ENCODE measurements at places on chromosomes 5 and 9.

- DNase-seq, result peak; percentile 80
Measured at GRCh38 chr5:56327809-56328208, 94.7 kb upstream of the ANKRD55 start.

DNA sequence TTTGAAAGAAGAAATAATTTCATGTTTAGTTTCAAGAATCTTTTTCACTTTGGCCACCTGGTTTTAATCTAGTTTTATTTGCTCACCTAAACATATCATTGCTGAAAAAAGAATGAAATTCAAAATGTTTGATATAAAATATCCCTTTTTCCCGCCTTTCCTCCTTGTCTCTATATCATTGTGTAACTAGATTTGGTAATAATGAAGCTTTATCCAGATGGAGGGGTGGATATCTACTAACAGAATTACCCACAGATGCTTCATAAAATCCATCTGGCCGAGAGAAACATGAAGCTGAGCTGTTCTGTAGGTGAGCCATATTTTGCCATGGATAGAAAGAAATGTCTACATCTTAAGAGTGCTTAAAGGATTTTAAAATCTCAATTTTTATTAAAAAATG is 214.7 kb downstream of the ICE1 start:
- DNase-seq, result no peak

DNA sequence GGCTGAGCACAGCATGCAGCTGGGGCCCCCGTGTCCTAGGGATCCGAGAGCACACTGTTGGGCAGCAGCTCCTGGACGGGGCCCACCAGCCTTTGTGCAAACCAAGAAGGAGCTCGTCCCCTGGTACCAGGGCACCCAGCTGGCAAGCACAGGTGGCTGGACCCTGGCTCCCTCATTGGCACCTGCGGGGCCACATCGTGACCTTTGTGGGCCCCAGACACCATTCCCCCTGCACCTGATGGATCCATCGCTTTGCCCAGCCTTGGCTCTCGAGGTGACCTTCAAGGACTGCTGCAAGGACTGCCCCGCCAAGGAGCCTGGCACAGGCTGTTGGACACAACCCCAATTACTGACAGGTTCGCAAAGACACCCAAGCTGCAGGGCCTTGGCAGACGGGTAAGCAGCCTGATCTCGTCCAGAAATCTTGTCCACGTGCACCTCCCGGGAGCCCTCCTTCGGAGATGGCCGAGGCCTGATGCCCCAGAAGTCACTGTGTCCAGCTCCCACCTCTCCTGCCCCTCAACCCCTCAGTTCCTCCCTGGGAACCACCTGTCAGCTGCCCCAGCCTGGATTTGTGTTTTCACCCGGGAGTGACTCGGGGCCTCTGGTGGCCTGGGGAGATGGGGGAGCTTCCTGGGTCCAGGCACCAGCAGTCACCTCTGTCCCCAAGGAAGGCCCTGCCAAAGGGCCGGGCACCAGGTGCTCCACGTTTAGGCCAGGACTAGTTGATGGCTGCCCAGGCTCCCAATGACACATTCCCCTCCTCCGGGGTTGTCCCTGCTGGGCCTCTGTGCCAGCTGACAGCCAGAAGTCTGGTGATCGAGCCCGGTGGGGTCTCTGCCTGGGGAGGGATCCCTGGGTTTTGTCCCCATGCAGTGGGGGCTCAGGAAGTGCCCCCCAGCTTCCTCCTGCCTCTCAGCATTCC is 137.1 kb upstream of the PPP1R26 start:
- no peak for DNase-seq

DNA sequence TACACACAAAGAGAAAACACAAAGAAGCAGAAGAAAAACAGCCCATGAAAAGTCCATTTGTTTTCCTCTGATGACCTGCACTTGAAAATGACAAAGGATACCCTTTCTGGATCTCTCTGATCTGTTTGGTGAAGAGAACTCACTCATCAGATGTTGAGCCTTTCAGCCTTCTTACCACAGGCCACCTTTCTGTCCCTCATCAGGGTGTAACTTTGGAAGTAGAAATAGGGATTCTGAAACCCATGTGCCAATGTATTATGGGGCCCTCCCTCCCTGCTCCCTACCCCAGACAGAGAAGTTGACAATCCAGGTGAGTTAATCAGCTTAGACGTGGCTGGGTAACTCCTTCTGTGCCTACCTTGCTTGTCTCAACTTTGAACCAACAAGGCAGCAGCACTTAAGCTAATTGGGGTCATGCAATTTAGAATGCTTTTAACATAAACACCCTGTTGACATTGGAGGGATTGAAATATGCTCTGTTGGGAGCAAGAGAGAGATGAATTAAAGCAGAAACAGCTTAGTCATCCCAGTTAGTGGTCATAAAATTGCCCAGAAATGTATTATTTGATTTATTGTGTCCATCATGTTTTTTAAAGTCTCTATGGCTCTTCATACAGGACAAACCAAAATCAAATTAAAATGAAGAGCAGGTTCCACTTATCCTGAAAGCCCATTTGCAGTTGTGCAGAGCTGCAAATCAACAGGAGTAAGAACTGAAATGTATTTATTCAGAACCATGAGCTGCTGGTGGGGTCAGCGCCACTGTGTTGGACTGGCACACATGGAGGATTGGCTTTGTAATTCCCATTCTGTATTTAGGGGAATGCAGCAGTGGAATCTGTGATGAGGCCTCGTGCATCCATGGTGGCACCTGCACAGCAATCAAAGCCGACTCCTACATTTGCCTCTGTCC is 132.0 kb downstream of the LIFR start:
- DNase-seq, result no peak

DNA sequence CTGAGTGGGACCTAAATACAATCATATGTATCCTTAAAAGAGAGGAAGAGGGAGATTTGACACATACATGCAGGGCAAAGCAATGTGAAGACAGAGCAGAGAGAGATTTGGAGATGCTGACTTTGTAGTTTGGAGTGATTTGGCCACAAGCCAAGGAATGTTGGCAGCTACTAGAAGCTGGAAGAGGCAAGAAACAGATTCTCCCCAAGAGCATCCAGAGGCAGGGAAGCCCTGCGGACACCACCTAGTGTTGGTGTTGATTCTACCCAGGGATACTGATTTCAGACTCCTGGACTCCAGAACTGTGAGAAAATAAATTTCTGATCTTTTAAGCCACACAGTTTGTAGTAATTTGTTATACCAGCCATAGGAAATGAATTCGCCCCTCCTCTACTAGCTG is 64.9 kb upstream of the OSMR start:
- no peak for DNase-seq

- no peak for DNase-seq
Measured at GRCh38 chr5:171092194-171092593, 216.9 kb upstream of the TLX3 start.

DNA sequence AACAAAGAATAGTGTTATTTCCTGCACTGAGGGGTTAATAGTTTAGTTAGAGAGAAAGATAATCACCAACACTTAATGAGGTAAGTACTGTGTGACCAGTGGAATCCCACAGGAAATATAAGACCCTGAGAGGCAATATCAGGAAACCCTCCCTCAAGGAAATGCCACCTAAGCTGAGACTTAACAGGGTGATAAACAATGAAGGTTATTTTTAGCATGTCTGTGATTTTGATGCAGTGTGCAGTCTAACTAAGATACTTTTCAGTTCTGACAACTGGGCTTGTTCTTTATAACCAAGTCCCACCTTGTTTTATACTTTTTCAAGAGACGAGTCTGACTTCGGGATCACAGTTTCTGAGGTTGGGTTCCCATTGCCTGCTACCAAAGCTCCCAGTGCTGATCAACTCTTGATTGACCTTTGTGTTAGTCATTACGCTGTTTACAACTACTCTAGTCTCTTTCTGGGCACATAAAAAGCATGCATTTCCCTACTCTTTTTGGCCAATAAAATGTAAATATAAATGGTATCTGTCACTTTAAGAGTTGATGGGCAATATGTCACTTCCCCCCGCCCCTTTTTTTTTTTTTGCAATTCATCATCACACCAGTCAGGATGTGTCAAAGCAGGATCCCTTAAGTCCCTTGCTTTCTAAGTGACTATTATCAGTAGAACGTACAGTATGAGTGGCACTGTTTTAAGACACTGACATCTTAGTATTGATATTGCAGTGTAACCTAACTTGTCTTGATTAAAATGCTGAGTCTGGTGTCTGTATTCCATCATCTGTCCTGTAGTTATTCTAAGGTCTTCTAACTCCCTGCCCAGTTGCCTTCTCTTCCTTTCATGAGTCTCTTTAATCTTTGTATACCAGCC is 31.4 kb downstream of the C6 start:
- DNase-seq, result no peak

- DNase-seq, result no peak
Measured at GRCh38 chr9:22423566-22423965, 23.1 kb upstream of the DMRTA1 start.

- no peak for DNase-seq
Measured at GRCh38 chr5:107769519-107769918, 98.8 kb upstream of the EFNA5 start.

DNA sequence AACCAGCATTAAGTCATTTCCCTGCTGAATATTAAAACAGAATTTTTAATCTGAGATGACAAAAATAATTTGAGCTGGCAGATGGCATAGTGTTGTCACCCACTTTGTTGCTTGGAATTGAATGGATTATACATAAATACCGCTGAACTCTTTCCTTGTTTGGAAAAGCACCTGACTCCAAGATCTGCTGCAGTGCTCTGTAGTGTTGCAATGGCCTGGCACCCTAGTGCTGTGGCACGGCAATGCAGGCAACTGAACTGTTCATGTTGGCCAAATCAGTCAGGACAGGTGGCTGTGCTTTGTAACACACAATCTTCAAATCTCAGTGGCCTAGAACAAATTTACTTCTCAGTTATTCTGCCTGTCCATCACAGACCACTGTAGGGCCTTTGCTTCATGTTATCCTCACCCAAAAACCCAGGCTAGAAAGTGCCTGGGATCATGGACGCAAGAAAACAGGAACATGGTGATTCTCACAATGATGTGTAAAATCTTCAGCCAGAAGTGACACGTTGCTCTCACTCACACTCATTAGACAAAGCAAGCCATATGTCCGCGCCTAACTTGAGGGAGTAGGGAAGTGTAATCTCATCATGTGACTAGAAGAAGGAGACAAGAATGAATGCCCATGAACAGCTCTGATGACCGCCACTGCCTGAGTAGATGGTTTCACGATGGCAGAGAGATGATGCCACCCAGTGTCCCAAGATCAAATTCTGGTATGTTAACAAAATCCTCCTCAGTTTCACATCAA is 191.9 kb upstream of the PUM3 start:
- no peak for DNase-seq

DNA sequence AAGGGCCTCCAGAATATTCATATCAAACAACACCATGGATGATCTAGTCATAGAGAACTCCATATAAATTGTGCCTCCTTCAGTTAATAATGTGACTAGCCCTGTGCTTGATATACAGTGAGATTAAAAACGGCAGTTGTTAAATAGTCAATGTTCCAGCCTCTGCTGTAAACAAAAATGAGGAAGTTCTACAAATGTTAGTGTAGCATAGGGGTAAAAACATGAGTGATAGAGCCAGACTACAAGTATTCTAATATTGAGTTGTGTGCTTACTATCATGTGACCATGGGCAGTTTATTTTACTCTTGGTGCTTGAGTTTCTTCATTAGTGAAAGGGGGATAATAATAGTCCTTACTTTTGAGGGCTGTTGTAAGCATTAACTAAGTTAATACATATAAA is 43.3 kb upstream of the SLCO6A1 start:
- DNase-seq, result no peak

DNA sequence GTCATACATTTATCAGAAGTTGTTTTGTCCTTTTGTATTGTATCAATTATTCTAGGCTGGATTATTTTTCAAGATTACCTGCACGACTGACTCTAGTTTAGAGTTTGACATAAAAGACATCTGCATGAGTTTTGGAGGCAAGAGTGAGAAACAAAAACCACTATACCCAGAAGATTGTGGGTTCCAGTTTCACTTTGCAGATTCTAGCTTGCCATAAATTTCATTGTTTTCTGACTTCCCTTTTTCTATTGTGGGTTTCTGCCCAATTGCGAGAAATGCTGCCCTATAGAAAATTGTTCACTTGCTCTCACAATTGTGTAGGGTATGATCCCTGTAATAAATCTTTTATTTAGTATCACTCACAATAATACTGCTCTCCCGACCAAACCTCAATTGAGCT is 1043.4 kb upstream of the CDH10 start:
- DNase-seq, result no peak

DNA sequence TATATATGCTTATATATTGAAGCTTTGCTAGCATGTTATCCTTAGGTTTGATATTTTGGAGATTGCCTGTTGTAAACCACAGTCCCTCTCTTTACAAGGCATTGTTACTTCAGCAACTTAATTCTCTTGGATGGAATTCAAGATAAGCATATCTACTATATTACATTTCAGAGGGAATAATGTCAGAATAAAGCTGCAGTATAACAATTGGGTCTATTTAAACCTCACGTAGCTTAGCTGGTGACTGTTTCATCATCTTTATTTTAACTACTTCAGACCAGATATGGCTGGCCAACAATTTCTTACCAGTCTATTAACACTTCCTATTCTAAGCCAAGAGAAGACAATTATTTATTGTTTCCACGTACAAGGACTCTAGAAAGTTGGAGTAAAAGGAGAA is 27.1 kb downstream of the ZCCHC10 start:
- no peak for DNase-seq

DNA sequence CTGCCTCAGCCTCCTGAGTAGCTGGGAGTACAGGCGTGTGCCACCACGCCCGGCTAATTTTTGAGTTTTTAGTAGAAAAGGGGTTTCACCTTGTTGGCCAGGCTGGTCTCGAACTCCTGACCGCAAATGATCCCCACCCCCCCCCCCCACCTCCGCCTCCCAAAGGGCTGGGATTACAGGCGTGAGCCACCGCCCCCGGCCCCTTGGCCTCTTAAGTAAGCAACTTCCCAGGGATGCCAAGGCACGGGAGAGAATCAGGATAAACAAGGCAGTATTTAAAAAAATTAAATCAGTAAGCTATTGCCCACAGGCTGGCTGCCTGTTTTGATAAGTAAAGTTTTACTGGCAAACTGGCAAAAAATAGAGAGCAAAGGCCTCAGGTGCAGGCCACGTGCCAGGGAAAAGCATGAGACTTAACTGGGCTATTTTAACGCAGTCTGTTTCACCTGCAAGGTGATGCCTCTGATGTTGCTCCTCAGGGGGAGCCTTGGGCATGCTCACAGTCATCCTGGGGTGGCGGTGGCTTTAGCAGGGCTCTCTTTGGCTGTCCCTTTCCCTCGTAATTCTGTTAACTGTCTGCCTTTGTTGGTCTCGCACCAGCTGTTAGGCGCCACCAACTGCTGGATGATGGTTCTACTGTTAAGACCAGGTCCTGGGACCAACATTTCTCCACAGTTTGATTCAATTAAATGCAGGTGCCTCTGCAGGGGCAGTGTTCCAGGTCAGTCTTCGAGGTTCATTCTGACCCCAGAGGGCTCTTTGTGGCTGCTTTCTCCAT is 19.4 kb upstream of the RNF130 start:
- DNase-seq, result no peak

Measured in stimulated activated CD8-positive, alpha-beta memory T cell treated with anti-CD3 and anti-CD28 coated beads, Interleukin-4, amount 100 ng/mL, for 48 hours (primary cell).